ENCODE measurements at places on chromosomes 16 and 17.

- no peak for DNase-seq
These were observed 238.9 kb upstream of the NLRP1 start for GRCh38 chr17:5823219-5823618.

- DNase-seq = no peak
These were observed 9.7 kb downstream of the GAA start for GRCh38 chr17:80110927-80111701.

GRCh38 chr16:59950431-59950830 lies 1216.3 kb upstream of the GOT2 start:
- DNase-seq = no peak

GRCh38 chr17:33267271-33267790 lies 25.8 kb downstream of the ASIC2 start:
- no peak for DNase-seq

DNA sequence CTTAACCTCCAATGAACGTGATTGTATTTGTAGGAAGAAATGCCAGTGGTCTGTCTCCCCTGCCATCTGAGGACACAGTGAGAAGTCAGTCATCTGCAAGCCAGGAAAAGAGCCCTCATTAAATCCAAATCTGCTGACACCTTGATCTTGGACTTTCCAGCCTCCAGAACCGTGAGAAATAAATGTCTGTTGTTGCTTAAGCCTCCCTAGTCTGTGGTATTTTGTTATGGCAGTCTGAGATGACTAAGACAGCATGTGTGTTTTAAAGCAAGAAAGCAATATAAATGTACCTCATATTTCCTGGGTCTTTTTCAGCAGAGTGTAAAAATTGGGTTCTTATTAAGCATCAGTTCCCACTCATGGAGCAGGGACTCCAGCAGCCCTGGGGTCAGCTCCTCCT lies 177.9 kb upstream of the NLRP1 start:
- DNase-seq = no peak

DNA sequence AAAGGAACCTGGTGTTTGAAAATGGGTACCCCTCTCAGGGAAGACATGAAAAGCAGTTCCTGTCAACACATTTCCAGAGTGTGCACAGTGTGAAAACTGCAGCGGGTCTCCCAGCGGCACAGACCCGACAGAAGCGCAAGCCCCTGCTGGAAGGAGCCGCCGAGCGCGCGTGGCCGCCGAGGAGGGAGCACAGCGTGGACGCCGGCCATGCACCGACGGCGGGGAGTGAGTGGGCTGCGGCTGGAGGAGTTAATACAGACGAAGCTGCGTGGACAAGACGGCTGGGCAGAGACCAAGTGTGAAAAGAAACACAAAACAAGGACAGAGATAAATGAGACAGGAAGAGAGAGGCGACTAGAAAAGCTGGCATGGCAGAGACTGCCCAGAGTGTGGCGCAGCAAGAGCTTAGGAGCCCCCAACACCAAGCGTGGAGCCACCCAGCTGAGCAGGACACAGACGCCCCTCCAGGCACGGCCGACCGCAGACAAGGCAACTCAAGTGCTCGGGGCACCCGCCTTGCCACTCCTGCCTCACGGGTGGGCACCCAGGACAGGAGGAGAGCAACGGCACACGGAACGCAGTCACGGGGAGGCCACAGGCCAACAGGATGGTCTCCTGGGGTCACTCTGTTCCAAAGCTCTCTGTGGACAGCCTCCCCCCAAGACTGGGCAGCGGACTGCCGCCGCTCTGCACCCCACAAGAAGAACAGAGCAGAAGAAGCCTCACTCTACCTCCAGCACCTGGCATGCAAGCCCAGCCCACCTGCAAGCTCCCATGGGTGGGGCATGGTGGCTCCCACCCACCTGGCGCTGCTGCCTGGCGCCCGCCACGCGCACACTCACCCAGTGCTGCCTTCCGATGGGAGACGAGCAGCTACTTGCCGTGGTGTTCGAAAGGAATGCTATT lies 16.5 kb downstream of the SLC16A3 start:
- no peak for DNase-seq

DNA sequence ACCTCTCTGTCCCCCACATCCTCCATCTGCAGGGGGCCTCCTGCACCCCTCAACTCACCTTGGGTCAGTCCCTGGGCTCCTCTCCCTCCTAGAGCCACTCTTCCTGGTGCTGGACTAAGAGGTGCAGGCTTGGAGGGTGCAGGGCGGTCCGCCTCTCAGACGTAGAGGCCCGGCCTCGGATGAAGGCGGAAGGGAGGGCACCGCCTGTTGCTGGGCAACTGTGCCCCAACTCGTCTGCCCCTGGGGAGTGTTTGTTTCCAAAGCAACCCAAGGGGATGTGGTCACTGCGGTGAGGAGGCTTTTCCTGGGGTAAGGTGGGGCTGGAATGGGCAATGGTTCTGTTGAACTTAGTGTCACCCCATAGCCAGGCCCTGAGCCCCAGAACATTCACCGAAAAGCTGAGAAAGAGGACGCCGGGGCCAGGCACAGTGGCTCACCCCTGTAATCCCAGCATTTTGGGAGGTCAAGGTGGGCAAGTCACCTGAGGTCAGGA lies at the start of gene C16orf54:
C16orf54 (minus strand) TSS at position 138 of the 493 bp plus-strand sequence. CDS start 1,039 bp downstream, outside the sequence.
- DNase-seq = no peak

DNA sequence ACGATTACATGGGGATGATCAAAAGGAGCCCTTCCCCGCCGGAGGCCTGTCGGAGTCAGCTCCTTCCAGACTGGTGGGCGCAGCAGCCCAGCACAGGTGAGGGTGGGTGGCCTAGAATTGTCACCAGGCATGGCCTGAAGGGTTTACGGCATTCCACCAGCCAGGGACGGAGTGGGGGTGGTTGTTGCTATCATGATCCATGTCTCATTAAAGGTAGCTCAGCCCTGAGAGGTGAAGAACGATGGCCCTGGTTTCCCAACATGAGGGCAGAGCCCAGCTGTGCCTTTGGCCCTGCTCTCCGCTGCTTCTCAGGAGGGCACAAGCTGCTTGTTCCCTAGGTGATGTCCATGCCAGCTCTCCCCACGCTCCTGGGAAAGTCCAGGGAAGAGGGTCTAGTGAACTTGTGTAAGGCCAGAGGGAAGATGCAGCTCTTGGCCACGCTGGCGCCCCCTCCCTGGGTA lies 14.2 kb downstream of the IRF8 start:
- DNase-seq = no peak

- no peak for DNase-seq
These were observed 25.0 kb downstream of the TAC4 start for GRCh38 chr17:49822829-49823228.

DNA sequence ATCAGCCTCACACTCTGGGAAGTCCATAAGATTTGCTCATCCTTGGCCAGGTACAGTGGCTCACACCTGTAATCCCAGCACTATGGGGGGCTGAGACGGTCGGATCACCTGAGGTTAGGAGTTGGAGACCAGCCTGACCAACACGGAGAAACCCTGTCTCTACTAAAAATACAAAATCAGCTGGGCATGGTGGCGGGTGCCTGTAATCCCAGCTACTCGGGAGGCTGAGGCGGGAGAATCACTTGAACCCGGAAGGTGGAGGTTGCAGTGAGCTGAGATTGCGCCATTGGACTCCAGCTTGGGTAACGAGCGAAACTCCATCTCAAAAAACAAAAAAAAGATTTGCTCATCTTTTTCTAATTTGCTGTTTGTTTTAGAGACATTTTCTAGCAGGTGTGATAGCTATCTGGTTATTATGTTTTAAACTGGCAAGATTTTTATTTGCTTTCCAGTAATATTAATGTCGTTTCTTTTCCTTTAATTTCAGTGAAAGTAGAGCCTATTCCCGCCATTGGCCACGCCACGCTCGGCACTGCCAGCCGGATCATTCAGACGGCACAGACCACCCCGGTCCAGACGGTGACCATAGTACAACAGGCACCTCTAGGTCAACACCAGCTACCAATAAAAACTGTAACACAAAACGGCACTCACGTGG lies 61.5 kb downstream of the WDR45B start:
- DNase-seq = no peak

DNA sequence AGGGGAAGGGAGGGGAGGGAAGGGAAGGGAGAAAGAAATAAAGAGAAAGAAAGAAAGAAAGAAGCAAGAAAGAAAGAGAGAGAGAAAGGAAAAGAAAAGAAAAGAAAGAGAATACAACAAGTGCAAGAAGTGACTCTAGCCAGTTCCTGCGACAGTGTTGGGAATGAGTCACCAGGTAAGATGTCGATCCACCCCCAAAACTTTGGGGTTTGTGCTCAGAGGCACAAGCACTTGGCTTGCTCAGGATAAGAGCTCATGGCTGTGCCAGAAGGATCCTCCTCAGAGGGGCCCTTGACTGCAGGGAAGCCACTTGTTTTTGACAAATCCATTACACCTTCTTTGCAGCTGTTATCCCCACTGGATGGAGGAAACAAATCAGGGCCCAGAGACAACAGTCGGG lies 137.7 kb downstream of the TMEM132E start:
- no peak for DNase-seq

- DNase-seq = no peak
These were observed 42.2 kb upstream of the INTS2 start for GRCh38 chr17:61970030-61970429.

- no peak for DNase-seq
These were observed 151.6 kb downstream of the SOCS1 start for GRCh38 chr16:11104168-11105037.

GRCh38 chr16:85524630-85525419 lies 88.3 kb upstream of the GSE1 start:
- DNase-seq = no peak

GRCh38 chr17:60601447-60602384 lies 1.7 kb downstream of the PPM1D start:
- no peak for DNase-seq

DNA sequence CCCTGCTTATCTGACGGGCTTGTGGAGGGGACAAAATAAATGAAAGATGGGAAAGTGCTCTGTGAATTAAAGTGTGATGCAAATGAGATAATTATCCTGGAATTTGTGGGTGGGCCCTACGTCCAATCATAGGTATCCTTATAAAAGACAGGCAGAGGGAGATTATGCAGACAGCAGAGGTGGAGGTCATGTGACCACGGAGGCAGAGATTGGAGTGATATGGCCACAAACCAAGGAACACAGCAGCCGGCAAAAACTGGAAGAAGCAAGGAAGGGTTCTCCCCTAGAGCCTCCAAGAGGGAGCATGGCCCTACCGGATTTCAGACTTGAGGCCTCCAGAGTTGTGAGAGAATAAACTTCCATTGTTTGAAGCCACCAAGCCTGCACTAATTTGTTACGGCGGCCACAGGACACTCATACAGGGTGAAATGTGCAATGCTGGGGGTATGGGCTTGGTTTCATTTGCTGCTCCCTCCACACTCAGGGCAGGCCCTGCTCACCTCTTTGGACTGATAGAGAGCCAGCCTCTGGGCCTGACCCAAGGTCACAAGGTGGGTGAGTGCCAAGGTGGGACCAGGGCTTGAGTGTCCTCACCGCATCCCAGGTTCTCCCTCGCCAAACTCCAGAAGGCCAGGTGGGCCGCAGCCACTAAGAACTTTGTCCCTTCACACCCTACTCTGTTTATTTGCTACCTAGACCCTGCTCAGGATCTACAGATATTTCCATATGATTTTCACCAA lies 149.6 kb upstream of the TNRC6C start:
- no peak for DNase-seq

GRCh38 chr16:73778887-73779286 lies 517.7 kb upstream of the PSMD7 start:
- DNase-seq = no peak

DNA sequence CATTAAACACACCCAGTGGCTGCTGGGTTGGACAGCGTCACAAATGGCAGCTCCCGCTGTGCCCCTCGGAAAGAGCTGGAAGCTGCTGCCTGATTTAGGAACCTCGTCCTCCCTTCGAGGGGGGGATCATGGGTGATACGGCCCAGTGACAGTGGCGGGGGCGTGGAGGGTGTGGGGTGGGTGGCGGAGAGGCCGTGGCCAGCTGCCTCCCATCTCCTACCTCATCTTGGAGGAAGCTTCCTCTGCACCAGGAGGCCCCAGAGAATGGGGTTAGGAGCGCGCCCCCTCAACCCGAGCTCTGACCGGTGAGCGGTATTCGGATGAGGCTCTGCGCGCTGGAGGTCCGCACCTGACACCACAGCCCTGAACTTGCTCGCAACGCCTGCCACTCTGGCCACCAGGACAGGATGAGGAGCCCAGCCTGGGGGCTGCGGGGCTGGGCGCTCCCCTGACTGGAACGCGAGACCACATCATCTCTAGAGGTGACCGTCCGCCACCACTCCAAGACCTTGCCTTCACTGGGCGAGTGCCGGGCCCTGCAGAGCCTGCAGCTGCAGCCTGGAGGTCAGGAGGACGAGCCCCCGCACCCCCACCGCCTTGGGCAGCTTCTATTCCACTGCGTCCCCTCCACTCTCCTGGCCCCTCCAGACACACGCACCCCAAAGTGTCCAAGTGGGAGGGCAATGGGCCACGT lies 80.9 kb downstream of the KLHDC4 start:
- no peak for DNase-seq

GRCh38 chr17:696369-696768 lies 18.3 kb downstream of the VPS53 start:
- DNase-seq = no peak

DNA sequence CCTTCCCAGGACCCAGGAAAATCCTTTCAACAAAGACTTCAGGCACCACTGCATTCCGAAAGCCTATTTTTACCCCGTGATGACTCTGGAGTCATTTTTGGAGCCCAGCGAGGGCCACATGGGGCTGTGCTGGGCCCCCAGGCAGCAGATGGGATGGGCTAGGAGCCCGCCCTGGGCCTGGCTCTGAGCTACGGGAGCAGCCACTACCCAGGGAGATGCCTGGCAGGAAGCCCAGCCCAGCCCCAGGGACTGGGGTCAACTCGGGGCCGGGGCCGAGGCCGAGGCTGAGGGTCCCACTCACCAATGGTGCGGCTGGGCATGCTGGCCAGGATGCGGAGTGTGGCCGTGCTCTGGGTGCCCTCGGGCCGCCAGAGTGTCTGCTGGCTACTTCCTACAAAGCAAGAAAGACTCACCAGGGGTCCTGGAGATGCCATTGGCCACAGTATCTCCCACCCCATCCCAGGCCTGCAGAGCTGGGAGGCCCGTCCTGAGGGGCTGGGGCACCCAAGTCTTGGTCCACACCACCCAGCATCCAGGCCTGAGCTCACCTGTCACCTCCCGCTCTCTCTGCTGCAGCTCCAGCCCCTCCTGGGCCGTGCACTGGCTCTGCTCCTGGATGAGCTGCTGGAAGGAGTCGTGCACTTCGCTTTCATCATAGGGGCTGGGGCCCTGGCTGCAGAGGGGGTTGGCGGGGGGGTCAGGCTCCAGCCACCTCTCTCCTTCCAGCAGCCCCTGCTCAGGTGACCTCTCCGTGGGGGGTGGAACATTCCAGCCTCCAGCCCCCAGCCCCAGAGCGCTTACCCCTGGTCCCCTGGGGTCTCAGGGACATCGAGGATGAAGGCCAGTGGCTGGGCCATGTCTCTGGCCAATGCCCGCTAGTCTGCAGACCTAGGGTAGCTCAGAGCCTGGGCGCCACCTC lies 2.3 kb downstream of the TMC6 start:
- DNase-seq = no peak

All from ecto neural progenitor cell (in vitro differentiated cells).